SK-N-SH (cell line): ENCODE measurements at places on chromosomes 7 and 10.

- DNase-seq = no peak
These were observed 195.5 kb downstream of the TRIL start for GRCh38 chr7:28762651-28763050.

GRCh38 chr10:77989081-77989724, 40.1 kb downstream of the POLR3A start:
- DNase-seq = no peak

DNA sequence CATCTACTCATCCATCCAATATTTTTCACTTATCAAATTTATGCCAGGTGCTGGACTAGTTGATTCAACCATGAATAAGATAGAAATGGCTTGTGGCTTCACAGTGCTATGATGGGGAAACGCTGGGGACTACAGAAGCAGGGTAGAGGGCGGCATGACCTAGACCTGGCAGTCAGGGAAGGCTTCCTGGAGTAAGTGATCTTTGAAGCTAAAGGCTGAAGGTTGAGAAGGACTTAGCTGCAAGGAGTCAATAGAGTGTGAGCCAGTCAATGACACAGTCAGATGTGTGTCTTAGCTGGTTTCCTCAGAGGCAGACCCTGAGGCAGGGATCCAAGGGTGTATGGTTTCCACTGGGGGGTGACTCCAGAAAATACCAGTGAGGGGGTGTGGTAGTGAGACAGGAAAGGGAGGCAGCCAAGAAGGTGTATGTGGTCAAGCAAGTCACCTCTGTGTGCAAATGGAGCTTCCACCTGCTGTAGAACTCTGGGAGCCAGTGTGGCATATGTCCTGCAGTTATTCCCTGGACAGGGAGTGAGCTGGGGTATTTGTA, 10.3 kb downstream of the PRF1 start:
- DNase-seq = no peak

DNA sequence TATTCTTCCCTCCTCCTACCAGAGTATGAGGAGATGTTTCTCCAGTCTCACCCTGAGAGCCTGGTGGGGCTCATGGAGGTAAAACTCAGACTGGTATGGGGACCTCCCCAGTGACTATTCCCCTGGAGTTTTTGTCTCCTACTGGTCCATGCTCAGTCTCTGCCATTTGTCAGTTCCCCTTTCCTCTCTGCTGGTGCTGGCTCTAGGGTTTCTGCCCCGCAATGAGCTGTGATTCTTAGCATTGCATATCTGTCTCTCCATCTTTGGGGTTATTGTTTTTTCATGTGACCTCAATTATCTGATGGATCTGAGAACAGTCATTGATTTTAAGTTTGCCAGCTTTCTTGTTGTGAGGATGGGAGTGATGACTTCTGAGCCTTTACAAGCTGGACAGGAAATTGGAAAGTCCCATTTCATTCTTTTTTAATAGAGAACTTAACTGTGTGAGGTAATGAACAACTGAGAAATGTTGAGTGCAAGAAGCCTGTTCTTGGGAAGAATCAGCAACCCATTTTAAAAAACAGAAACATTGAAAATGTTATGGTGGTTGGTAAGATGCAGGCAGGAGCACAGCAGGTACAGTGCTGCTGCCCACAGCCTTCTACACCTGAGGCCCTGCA, 26.9 kb downstream of the NACAD start:
- no peak for DNase-seq

- no peak for DNase-seq
These were observed 20.8 kb upstream of the SEPTIN7 start for GRCh38 chr7:35780070-35780469.

DNA sequence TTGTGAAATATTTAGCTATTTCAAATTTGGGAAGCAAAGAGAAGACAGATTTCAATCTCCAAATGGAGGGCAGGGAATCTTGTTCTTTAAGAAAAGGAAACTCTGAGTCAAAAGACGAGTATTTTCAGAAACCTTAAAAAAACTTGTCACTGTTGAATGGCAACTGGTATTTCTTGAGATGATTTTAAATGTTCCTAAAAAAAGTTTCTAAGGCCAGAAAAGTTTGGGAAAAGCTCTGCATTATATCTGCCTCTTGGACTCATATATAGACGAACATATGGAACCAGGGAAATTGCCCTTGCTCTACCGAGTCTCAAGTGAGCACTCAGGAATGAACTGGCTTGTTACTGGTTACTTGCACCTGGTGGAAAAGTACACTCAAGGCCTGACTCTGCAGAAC, 69.5 kb downstream of the ADAM22 start:
- no peak for DNase-seq

- no peak for DNase-seq
These were observed 328.7 kb downstream of the ARL4A start for GRCh38 chr7:13016036-13016581.

- DNase-seq = peak; percentile 42
These were observed 82.2 kb downstream of the PARD3 start for GRCh38 chr10:34732926-34733325.

GRCh38 chr7:149293946-149294633, 32.1 kb downstream of the ZNF783 start:
- DNase-seq = peak; percentile 30

- DNase-seq = no peak
These were observed 9.1 kb downstream of the LOXL4 start for GRCh38 chr10:98258683-98259454.

- DNase-seq = no peak
These were observed 1091.8 kb downstream of the LRMDA start for GRCh38 chr10:76523246-76523645.

DNA sequence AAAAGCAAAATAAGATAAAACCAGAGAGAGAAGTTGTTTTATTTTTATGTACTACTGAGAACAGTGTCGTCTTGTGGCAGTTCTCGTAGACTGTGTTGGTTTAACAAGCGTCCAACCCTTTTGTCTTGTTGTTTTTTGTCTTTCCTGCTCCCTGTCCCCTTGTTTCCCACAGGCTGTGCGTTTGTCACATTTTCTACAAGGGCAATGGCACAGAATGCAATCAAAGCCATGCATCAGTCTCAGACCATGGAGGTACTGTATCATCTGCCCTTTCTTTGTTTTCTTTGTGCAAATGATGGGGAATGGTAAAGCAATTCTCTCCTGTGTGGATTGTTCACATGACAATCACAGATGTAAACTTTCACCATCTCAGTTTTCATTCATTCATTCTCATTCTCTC, 248.8 kb downstream of the CELF2 start:
- DNase-seq = no peak

DNA sequence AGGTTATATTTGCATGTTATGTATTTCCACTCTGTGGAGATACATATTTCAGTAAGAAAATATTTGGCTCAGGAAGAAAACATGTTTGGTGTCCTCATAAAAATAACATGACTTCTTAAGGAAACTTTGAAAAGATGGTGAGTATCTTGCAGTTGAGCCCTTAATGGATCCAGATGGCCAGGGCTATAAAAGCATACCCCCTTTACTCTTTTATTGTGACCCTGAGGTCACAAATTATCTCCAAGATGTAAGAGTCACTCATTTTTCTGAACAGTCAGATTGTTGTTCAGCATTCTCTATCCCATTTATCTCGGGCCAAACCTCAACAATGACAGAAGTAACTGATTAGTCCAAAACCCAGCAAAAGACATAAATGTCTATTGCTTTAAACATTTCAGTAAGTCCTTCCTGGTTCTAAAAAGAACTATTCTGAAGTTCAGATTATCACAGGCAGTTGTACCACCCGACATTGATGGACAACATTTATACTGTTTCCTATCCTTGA, 539.4 kb downstream of the PARD3 start:
- DNase-seq = no peak

DNA sequence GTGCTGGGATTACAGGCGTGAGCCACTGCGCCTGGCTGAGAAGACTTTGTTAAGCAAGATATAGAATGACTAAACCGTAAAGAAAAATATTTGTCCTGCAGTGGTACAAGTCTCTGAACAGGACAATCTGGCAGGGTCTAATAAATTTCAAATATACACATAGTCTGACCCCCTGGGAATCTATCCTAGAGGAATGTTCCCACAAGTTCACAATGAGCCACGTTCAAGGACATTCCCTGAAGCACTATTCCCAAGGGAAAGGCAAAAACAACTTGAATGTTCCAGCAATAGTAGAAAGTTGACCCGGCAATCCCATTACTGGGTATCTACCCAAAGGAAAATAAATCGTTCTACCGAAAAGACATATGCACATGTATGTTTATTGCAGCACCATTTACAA, 82.0 kb downstream of the HIP1 start:
- no peak for DNase-seq

DNA sequence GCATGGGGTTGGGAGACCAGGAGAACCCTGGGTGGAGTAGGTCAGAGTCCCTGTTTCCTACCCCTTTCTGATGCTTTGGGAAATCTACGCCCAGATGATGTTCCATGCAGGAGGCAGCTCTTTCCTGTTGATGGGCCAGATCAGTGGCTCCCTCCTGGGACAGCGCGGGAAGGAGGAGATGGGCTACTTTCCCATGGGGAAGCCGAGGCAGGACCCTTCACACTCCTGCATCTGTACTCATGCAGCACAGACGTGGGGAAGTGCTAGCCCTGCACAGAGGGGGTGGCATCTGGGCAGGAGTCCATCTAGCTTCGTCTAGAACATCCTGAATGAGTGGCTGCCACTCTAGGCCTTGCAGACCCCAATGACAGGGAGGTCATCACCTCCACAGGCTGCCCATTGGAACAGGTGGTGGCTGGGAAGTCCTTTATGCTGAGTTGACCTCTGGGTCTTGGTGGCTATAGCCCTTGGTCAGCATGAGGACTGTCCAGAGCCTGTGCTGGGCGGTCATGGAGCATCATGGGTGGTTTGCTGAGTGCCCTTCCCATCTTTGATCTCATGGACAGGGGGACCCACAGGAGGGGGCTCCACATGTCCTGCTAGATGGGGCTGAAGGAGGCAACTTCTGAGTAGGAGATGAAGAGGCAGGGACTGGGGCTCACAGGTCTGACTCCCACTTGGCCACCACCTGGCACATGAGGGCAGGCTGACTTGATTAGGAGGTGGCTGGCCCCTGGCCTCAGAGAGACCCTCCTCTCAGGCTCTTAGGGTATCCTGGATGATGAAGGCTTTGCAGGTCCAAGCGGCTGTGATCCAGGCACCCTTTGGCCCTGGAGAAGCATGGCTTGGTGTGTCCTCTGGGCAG, 24.6 kb downstream of the RAMP3 start:
- DNase-seq = no peak

- no peak for DNase-seq
These were observed 352.2 kb downstream of the PRPF18 start for GRCh38 chr10:13938950-13939349.

- DNase-seq = no peak
These were observed 81.1 kb downstream of the CTTNBP2 start for GRCh38 chr7:117791877-117792780.

DNA sequence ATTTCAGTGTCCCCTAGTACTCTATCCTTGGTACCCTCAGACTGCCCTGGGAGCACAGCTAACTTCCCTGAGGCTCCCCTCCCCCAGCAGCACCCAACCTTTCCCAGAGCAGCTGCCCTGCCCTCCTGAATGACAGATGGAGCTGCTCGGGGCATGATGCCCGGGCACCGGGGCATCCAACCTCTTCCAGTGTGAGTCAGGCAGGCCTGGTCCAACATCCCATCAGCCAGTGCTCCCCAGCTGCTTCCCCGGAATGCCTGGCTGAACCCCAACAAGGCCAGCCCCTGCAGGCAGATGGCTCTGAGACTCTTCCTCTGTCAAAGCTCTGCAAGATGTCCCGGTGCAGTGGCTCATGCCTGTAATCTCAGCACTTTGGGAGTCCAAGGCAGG, 11.9 kb upstream of the TSPAN15 start:
- no peak for DNase-seq
